ENCODE measurements at places on chromosomes 16 and 17. TPM values are rescaled to one million over a fixed set of nuclear protein-coding genes. Genes with fewer than 3 reads are reported as not detected.
A peak's percentile ranks its signal among the peaks of the same experiment; 100 is the strongest.

The KRT20 gene
- not detected for total RNA-seq

The KRT24 gene
- not detected for total RNA-seq

DNA sequence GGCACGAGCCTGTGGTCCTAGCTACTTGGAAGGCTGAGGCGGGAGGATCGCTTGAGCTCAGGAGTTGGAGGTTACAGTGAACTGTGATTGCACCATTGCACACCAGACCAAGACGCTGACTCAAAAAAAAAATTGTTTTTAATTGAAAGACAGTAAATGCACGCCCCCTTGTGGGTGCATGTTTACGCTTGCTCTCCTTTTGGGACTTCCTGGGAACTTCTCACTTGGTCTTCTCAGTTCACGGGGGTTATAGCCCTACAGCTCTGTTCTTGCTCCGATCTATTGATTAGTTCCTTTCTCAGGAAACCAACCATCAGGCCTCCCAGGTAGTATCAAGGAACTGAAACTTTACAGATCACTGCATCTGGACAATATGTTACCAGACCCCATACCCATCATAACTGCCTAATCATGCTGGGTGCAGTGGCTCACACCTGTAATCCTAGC lies 14.2 kb upstream of the RIPOR1 start:
- DNase-seq, result peak; percentile 73

GRCh38 chr17:289409-289808 lies 63.2 kb downstream of the RPH3AL start:
- no peak for DNase-seq

GRCh38 chr17:64773836-64774761 lies 112.0 kb upstream of the SMURF2 start:
- DNase-seq, result no peak

Data from CD8-positive, alpha-beta memory T cell (primary cell).